ENCODE measurements at places on chromosomes 4 and X.
A peak's percentile ranks its signal among the peaks of the same experiment; 100 is the strongest.

- DNase-seq = no peak
Measured at GRCh38 chrX:125005863-125006262, 313.8 kb upstream of the TEX13C start.

GRCh38 chr4:42654631-42655268 is 2.2 kb downstream of the ATP8A1 start:
- no peak for DNase-seq

DNA sequence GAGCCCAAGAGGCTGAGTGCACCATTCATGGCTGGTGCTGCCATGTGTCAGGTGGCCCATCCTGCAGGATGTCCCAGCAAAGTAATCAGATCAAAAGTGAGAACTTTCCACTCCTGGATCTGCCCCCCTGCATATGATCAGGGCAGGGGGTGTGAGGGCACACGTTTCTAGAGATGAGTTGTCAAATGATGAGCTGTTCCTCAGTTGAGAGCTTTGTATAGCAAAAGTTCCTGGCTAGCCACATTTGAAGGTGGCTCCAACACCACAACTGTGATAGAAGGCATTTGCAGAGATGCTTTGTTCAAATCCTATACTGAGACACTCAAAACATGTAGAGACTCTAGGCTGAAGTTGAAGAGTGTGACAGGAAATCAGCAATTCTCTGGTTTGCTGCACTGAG is 501.8 kb downstream of the BCOR start:
- no peak for DNase-seq

DNA sequence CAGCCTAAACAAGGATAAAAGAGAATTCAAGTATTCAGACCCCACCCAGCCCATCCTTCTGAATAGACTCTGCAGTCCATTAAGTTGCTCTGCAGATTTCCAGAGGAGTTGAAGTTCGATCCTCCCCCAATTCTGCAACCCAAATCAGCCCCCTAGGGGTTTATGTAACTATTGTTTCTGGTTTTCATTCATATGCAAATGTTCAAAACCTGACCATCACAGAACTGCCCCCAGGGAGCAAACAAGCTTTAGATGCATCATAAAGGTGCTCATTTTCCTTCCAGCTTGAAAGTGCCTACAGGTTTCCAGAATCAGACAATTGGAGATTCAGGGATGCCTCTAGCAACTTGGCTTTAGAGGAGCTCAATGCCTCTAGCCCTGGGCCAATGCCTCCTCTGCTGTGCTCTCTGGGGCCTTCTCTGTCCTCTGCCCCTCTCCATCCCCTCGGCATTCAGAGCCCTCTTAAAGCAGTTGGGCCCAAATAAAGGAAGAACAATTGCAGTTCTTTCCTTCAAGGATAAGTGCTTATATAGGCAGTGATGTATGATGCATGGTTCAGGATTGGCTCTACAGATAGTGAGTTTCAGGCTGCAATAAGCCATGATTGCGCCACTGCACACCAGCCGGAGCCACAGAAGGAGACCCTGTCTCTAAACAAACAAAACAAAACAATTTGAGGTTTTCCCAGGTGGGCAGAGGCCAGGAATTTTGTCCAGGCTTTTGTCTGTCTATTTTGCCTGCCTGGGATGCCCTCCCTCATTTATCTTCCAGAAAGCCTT is 23.5 kb upstream of the SPINK2 start:
- DNase-seq = no peak

DNA sequence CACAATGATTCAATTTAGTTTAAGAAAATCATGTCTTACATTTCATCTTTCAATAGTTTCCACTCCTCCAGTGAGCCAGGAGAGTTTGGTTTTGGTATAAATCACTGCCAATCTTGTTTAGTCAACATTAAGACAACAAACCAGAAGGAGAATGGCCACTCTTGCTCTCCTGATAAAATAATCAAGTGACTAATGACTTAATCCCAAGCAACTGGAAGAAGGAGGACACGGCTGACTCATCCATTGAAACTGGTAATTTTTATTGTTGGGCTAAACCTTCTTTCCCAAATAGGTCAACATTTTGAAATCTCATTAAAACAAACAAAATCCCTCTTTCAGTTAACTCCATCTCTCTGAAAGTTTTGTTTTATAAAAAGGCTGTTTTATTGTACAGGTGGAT is 230.2 kb downstream of the CLCN4 start:
- DNase-seq = no peak

DNA sequence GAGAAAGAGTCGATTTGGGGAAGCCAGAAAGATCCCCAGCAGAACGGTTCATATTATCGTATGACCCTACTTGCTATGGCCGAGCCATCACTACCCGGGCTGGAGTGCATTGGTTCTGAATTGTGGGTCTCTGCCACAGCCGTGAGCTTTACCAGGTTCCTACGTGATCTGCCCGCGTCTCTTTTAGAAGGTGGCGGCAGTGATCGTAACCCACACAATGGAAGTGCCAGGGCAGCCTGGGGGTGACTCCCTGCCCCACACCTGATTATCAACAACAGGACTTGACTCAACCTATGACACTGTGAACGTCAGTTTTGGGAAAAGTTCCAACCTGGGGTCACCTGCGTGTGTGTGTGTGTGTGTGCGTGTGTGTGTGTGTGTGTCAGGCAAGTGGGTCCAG is 90.8 kb downstream of the SHOX start:
- no peak for DNase-seq

- DNase-seq = no peak
Measured at GRCh38 chrX:153771415-153772315, 7.6 kb downstream of the PLXNB3 start.

DNA sequence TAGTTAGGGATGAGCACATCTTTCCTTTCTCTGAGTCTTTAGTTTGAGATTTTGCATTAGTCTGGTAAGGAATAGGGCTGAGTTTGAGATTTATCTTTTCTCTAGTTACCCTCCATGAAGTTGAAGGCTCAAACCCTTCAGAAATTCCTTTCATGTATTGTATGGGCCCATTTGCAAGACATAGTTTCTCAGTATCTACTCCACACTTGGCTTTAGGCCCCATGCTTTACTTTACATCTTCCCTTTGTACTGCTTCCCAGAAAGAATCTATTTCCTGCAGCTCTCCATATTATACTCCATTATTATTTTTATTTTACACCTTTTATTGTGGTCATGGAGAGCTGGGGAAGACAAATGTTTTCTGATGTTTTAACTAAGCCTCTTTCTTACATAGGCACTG is 1038.2 kb downstream of the TECRL start:
- no peak for DNase-seq

DNA sequence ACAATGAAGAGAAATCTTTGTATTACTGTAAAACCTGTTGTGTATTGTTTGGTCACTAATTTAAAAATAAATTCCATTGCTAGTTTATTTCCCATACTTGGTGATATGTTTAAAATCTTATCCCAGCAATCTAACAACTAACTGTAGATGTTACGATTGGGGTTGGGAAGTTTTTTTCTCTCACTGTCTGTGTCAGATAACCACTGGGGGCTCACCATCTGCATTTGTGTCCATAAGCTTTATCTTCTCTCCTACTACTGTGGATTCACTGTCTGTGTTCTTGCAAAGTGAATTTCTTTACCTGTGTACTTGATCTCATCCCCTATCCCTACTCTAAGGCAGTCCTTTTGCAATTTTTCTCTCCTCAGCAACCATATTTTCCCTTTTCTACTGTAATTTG is 81.3 kb downstream of the STIM2 start:
- no peak for DNase-seq

- no peak for DNase-seq
Measured at GRCh38 chr4:159606835-159607234, 504.0 kb downstream of the RAPGEF2 start.

DNA sequence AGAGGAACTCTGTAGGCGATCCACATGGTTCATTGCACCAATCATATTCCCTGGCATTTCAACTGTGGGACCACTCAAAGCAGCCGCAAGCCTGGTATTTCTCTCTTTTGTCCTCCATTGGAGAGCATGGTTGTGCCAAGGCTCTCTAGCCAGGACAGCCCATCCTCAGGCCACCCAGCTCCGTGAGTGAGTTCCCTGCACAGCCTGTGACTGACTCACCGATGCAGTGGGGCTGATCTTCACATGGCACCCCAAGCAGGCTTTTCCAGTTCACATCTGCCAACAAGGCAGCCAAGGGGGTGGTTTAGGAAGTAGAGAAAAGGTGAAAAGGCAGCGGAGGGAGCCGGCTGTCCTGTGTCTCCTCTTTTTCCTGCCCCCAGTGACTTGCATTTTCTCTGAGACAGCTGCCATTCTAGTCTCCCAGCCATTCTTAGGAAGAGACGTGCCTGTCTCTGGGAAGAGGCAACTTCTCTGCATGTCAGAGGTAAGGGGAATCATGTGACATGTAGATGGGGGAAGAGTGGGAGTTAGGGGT is 69.2 kb downstream of the MID1IP1 start:
- DNase-seq = no peak

DNA sequence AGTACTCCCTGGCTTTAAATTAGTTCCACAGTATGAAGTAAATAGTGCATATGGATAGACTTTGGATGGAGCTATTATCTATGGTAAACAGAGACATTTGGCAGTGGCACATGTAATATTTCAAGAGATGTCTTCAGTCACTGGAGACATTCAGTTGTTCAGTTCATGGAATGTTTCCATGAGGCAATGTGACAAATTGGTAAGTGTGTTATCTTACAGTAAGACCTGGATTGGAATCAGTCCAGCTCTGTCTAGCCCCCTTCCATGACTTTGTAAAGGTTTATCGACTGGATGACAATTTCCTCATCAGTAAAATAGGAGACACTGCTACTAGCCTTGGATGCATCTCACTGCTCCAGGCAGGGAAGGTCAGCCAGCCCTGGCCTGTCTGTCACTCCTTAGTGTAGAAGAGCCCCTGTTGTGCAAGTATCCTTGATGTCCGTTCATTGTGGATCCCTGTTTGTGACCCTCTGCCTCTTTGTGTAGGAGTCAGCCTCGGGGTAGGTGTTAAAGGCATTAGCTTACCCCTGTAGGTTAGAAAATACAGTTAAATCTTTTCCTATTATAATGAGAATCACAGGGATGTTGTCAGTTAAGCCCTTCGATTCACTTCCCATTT is 335.9 kb downstream of the ANK2 start:
- DNase-seq = no peak

DNA sequence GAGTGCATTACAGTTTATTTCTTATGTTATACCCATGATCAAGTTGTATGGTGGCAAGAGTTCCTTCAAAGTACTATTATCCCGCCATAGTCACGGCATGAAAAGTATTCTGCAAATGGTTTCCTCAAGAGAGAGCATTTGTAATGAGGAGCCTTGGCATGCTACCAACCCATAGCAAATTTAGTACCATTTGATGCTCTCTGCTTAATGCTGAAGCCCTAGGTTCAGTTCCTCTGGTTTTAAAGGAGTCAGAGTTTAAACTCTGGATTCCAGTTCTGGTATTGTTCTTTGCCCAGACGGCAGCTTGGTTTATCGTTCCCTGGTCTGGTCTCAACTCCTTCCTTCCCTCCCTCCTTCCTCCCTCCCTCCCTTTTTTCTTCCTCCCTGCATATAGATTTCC is 371.3 kb downstream of the BMPR1B start:
- DNase-seq = no peak

GRCh38 chr4:176385601-176386000 is 65.8 kb downstream of the SPCS3 start:
- DNase-seq = no peak

- DNase-seq = no peak
Measured at GRCh38 chr4:111283066-111283677, 660.3 kb upstream of the PITX2 start.

- DNase-seq = no peak
Measured at GRCh38 chr4:141246243-141246642, 25.5 kb downstream of the ZNF330 start.

DNA sequence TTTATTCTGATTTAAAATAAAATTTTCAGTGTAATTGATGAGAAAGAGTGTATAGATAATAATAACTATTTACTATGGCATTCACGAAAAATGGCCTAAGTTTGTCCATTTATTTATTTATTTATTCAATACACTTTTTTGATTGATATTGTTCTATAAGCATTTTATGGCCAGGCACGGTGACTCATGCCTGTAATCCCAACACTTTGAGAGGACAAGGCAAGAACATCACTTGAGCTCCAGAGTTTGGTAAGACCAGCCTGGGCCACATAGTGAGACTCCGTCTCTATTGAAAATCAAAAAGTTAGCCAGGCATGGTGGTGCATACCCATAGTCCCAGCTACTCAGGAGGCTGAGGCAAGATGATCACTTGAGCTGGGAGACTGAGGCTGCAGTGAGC is 25.7 kb downstream of the GASK1B start:
- DNase-seq = no peak

- DNase-seq = no peak
Measured at GRCh38 chr4:18398661-18399060, 377.1 kb upstream of the LCORL start.

DNA sequence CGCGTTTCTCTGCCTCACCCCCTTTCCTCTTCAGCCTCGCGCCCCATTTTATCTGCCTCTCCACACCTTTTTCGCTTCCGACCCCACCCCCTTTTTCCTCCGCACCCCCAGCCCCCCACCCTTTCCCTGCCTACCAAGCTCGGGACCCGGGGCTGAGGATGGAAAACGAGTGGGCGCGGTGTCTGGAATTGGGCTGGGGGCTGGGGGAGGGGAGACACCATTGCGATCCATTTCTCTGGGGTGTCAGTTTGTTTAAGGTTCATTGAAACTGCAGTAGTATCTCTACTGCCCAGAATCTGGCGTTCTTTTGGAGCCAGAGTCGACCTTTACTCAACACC is 707 bp downstream of the SLC9A6 start:
- DNase-seq = no peak

- DNase-seq = no peak
Measured at GRCh38 chr4:126757219-126757618, 875.5 kb upstream of the INTU start.

GRCh38 chr4:5858020-5858769 is 34.7 kb downstream of the CRMP1 start:
- DNase-seq = no peak

DNA sequence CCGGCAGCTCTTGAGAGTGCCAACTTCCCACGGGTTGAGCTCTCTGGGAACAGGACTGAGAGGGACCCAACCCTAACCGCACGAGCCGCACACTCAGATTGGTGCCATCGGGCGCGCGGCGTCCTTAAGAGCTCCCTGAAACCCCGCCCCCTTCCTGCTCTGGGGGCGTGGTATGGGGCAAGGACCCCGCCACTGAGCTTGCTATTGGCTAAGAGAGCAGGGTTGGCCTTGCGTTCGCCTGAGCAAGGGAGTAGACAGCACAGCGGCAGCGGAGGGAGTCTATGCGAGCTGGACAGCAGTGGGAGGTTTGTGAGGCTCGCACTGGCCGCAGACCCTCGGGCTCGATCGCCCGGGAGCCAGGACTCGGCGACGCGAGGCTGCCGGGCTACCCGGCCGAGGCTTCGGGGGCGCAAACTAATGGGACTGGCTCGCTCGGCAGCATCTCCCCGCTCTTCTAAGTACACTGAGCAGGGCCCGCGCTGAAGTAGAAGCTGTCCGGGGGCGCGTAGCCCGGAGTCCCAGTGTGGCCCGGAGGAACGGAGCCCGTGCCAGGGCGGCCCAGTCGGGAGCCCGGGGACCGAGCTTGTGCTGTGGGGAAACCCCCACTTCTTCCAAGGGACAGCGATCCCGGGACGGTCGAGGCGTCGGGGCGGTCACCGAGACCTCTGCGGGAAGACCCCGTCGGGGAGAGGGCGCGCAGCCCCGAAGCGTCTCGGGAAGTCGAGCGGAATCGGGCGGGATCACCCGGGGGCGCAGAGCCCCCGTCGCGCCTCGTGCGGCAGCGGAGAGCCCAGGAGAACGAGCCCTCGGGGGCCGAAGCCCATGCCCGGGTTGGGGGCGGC is at the start of gene EFNB1:
EFNB1 (plus strand) TSS at position 282 of the 842 bp plus-strand sequence. CDS start 756 bp downstream, outside the sequence.
- peak; percentile 68 for DNase-seq

GRCh38 chr4:111943796-111944203 is 201.5 kb upstream of the FAM241A start:
- DNase-seq = peak; percentile 3

- no peak for DNase-seq
Measured at GRCh38 chrX:118562582-118563164, 67.1 kb downstream of the DOCK11 start.

GRCh38 chrX:11427453-11428071 is 134.3 kb downstream of the AMELX start:
- DNase-seq = no peak

Data from esophagus squamous epithelium (tissue), 5 donors.